ENCODE measurements at places on chromosomes 6 and 20.
A peak's percentile ranks its signal among the peaks of the same experiment; 100 is the strongest.

- no peak for DNase-seq
Observed at GRCh38 chr6:107607116-107607515, 117.2 kb downstream of the SOBP start.

- DNase-seq = no peak
Observed at GRCh38 chr20:44435630-44436335, 39.9 kb upstream of the TTPAL start.

GRCh38 chr20:57215826-57216471 lies 50.5 kb downstream of the BMP7 start:
- no peak for DNase-seq

DNA sequence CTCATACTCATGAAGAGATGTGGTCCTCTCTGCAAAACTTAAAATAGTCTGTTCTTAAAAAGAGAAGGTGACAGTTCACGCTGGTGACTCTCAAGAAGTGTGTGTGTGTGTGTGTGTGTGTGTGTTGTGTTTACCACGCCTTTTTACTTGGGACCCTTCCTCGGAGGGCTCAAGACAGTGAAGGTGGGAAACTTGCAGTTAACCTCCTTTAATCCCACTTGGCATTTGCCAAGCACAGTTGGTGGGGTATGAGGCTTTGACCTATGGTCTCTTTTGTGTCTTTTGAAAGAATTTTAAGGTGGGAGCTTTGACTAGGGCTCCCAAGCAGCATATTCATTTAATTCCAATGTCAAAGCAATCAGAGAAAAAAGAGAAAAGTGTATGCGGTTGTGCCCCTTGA lies 395.8 kb downstream of the TFAP2B start:
- DNase-seq = no peak

- DNase-seq = no peak
Observed at GRCh38 chr6:170019818-170020583, 268.6 kb downstream of the ERMARD start.

- no peak for DNase-seq
Observed at GRCh38 chr6:8930009-8930408, 494.7 kb upstream of the SLC35B3 start.

DNA sequence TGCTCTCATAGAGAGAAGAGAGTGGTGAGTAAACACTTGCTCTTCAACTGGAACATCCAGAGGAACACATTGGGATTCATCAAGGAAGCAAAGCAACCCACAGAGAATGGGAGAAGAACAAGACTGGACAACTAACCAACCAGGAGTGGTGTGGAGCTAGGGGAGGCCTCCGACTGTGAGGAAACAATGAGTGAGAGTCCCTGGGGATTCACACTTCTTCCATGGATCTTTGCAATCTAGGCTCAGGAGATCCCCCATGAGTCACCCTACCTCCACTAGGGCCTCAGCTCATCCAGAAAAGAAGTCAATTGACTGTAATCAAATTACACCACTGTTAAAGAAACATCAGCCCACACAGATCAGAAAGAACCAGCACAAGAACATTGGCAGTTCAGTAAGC lies 42.3 kb upstream of the CLVS2 start:
- no peak for DNase-seq

DNA sequence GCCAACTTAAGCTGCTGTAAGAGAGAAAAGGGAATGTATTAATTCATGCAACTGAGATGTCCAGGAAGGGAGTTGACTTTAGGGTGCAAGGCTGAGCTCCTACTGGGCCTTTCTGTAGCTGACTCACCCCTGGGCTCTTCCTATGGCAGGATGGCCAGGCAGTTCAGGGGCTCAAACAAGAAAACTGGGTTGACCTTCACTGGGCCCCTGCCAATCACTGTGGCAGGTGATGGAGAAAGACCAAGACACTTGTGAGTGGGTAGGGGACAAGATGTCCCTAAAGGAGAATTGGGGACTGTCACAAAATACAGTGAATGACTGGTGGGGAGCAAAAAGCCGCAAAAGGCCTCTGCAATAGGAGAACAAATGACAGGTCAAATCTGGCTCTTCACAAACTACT lies 21.5 kb upstream of the RALGAPA2 start:
- no peak for DNase-seq

- DNase-seq = peak; percentile 84
Observed at GRCh38 chr6:36358226-36358915, 21.7 kb upstream of the BNIP5 start.

DNA sequence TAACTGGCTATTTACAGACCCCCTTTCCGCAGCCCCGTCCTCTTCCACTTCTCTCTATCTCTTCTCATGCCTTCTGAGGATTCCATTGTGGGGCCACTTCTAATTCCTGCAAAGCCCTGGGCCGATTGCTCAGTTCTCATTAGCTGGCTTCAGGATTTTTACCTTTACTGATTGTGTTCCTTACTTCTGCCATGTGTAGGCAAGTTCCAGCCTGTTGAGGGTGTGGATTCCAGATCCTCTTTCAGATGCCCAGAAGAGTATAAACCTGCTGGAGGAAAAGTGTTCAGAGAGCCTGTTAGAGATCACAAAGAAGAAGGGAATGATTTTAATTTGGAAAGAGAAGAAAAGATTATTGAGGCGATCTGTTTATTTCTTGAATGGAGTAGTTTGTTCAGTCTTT lies 5.4 kb downstream of the DSE start:
- no peak for DNase-seq

DNA sequence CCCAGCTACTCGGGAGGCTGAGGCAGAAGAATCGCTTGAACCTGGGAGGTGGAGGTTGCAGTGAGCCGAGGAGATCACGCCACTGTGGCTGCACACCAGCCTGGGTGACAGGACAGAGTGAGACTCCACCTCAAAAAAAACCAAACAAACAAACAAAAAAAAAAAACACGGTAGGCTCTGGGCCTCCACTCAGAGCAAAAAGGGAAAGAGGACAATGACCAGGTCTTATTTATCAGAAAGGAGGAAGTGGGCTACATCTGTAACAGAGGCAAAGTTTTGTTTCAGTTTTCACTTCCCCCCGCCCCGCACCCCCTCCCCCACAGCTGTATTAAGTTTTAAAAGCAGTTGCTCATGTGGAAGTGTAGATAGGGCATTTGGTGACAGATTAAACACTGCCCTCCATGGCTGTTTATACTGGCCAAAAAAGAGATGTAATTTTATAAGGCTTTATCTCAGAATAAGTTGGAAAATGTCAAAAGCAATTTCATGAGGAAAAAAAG lies 114.6 kb downstream of the RCAN2 start:
- peak; percentile 38 for DNase-seq

DNA sequence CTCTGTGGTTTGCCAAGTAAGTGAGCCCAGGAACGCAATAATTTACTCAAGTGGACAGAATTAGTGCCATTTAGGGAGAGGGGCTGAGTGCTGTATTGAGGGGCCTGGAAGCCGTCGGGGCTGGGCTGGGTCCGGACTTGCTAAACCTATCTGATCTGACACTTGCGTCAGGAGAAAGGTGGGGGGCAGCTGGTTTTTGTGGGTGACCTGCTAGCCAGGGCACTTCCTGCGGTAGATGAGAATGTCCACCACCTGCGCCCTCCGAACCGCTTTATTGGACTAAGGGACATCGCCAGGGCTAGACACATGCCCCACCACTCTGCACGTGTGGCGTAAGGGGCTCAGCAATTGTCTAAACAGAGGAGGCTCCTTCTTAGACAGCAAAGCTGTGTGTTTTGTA lies 139.1 kb downstream of the CDH4 start:
- DNase-seq = no peak

DNA sequence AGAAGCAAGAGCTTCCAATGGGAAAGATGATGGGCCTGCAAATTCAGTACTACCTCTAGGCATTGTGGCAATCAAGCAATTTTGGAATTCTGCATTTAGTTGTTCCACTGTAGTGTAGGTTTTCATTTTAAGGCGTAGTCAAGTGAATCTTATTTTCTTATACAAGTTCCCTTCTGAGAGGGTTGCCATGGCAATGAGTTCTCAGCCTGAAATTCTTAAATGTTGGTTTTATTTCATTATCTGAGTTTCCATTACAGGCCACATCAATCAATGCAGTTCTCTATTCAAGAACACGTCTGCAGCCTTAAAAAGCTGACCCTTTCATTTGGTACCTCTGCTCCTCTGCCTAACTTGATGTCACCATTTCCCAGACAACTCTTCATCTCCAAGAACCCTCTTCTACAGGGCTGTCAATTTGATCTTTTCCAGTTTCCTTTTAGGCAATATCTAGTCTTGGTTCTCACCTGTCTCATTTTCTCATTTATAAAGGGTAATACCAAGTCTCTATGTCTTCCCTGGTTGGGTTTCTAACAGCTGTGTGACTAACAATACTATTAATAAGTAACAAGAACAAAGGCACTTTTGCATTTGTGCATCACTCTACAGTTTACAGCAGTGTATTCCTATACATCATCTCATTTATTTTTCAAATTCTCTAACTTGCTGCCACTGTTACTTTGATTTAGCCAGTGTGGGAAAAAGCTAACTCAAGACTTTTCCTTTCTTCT lies 898.2 kb upstream of the FLRT3 start:
- no peak for DNase-seq

GRCh38 chr6:111792241-111792640 lies 81.0 kb downstream of the FYN start:
- no peak for DNase-seq

DNA sequence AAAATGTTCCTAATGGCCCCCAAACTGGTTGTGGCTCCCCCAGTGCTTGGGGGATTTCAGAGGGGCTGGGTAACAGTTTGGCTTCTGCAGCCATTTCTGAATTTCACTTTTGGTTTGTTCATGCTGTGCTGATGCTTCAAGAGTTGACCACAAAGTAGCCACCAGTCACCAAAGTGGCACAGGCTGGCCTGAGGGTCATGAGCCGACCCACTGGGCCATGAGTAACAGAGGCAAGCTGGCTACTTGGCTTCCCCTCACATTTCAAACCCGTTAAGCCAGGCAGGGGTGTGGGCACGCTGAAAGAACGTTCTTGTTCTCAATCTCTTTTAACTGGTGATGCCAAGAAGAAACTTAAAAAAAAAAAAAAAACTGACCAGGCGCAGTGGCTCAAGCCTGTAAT lies 15.1 kb upstream of the NXT1 start:
- no peak for DNase-seq

GRCh38 chr20:1565461-1565860 lies 8.0 kb upstream of the SIRPD start:
- DNase-seq = no peak

GRCh38 chr6:102766963-102767362 lies 1373.5 kb downstream of the GRIK2 start:
- no peak for DNase-seq

DNA sequence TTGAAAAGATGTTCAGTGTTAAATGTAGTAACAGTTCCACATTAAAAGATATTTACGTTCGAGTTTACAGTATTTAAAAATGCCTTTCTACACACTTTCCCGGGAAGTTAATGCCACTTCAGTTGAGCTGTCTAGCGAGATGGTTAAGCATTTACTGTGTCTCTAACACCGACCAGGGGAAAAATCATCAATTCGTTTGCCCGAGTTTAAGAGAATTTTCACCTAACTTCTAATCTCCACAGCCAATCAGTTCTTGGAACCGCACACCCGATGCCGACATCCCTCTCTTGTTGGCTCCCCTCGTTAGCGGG lies 58.2 kb downstream of the FAM217A start:
- no peak for DNase-seq

GRCh38 chr6:165468340-165469235 lies 159.2 kb upstream of the C6orf118 start:
- DNase-seq = no peak

- no peak for DNase-seq
Observed at GRCh38 chr20:63718996-63719395, 11.2 kb downstream of the ZGPAT start.

GRCh38 chr6:54805077-54805476 lies 41.5 kb upstream of the FAM83B start:
- DNase-seq = no peak

DNA sequence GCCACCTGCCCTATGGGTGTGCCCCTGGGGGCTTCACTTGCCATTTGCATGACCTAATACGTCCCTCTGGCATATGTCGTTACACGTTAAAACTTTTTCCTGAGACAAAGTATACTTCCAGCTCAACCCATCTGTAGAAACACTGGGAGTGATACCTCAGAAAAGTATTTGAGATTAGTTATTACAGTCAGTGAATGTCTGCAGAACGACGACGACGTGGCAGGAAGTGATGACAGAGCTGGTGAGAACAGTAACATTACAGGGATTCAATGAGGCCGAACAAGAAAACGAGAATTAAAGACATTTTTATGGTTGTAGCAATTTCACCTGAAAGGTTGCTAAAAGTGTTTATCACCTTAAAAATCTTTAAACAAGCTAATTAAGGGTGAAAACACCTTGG lies 40.2 kb downstream of the SASH1 start:
- no peak for DNase-seq

- DNase-seq = no peak
Observed at GRCh38 chr6:4355241-4355640, 219.9 kb upstream of the ECI2 start.

GRCh38 chr6:49519660-49520059 lies 19.9 kb downstream of the GLYATL3 start:
- no peak for DNase-seq

DNA sequence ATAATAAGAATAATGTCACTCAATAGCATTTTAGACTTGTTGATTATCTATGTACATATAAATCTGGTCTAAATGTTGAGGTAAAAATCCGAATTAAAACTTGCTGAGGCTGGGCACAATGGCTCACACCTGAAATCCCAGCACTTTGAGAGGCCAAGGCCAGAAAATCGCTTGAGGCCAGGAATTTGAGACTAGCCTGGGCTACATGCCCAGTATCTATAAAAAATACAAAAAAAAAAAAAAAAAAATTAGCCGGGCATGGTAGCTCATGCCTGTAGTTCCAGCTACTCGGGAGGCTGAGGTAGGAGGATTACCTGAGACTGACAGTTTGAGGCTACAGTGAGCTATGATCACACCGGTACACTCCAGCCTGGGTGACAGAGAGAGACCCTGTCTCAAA lies 34.2 kb upstream of the SUPT3H start:
- no peak for DNase-seq

DNA sequence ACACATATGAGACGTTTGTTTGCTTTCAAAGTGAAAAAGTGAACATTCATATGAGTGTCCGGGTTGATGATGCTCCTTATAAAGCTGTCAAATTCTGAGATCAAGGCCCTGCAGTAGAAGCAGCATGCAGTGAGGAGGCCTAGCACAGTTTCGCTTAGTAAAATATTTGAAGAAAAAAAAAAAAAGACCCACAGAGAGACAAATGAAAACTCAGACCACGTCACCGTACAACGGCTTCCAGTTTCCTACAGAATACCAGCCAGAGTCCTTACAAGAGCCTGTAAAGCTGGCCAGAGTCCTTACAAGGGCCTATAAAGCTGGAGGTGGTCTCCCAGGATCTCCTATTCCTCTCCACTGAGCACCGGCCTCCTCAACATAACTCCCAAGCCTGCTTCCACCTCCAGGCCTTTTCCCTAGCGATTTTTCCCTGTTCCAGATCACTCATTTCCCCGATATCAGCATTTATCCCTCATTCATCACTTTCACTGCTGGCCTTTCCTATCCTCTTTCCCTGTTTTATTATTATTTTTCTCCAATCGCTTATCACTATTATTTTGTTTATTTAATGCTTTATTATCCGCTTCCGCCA lies 1.5 kb upstream of the HMGN4 start:
- DNase-seq = peak; percentile 63

DNA sequence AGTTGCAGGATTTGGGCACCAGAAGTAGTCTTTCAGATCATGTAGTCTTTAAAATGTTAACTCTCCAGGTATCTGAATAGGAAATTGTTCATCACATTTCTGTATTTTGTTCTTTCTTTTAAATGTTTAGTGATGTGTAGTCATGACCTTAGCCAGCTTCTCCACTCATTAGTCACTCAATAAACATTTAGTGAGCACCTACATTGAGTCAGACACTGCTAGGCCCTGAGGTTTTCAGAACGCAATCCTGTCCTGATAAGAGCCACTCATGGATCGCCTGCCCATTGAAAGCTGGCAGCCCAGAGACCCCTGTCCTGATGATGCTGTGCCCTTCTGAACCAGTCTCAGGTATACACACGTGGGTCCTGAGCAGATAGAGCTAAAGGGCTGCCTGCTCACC lies 163.4 kb upstream of the HEY2 start:
- DNase-seq = no peak

All from pons (tissue), 1 donor.